ENCODE measurements at places on chromosomes 2 and 18.
A peak's percentile ranks its signal among the peaks of the same experiment; 100 is the strongest.

- DNase-seq, result peak; percentile 82
Observed at GRCh38 chr2:69565431-69565839, 78.1 kb downstream of the AAK1 start.

GRCh38 chr18:44473394-44474066, 207.2 kb upstream of the SETBP1 start:
- DNase-seq, result no peak

GRCh38 chr2:200455958-200456421, 53.9 kb downstream of the KCTD18 start:
- peak; percentile 73 for DNase-seq

DNA sequence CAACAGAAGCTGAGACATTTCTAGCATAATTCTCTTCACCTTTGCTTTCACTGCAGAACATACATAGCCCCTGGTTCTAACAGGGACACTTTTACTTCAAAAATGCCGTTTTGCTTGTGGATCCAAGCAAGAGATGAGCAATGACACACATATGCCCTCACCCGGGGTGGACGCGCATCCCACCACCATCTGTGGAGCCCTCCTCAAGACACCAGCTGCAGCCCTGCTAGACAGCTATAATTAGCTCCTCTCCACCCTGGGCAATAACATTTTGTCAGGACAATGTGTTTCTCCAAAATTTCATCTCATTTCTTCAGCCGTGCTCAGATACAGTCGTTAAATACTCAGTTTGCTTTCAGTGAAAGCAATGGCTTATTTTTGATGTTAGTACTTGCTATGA, 368.7 kb upstream of the RAB6C start:
- no peak for DNase-seq

- no peak for DNase-seq
Observed at GRCh38 chr2:162215162-162215561, 28.1 kb downstream of the FAP start.

DNA sequence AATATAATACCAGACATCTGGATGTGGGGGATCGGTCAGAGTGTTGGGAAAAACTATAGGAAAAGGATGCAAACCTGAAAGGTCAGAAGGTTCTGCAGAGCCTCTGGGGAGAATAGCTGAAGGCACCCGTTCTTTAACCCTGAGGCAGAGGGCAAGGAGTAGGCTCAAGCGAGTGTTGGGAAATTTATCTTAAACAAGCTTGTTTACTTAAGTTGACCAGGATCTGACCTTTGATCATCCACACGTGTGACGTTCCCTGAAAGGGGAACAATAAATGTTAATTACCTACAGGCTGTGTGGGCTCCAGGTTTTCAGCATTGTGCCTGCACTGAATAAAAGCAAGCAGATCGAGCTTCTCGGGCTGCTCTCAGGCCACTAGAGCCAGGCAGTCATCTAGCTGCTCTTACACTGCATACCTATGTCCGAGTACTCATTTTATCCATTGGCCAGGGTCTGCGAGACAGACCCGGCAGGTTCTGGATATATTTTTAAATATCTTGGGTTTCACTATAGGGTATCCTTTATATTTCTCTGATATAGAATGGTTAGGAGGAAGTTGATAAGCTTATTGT, 400.6 kb upstream of the CHST9 start:
- no peak for DNase-seq

GRCh38 chr2:7444626-7445025, 527.4 kb downstream of the RNF144A start:
- no peak for DNase-seq

DNA sequence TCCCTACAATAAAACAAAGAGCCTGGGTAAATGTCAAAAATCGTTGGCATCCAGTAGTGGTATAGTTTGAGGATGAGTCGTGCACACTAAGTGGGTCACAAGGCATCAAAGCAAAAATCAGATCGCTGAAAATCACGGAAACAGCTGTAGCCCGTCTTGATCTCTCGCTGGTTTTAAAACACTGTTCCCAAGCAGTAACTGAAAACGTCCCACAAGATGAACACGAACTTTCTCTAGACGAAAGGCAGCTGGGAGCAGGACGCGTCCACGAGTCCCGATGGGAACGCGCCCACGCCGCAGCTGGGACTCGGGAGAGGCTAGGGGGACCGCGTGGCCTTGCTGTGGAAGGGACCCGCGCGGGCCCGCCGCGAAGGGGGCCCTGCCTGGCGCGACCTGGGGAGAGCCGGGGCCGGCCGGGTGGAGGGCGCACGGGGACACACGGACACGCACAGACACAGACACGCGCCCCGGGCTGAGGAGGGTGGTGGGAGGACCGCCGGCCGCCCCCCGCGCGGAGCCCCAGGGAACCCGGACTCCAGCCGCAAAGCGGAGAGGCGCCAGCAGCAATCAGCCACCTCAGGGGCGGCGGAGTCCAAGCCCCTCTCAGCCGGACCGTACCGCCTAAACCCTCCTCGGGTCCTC, 651 bp downstream of the STK17B start:
- DNase-seq, result peak; percentile 56

- no peak for DNase-seq
Observed at GRCh38 chr2:939936-940601, 10.6 kb upstream of the SNTG2 start.

- DNase-seq, result no peak
Observed at GRCh38 chr2:26692897-26693849, 651 bp downstream of the KCNK3 start.

DNA sequence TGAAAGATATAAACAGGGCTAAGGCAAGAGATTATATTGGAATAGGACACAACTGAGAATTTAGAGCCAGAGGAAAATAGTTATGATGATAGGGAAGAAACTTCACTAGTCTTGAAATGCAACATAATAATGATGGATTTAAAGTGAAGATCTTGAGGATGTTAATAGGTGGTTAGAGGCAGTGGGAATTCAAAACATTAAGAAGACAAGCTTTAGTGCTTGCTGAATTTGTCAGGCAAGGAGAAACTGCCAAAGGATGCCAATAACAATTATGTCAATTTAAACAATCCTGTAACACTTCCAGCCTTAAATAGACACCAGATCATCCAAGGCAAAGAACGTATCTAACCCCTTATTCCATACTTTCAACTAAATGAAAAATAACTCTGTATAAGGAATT, 330.1 kb downstream of the ERBB4 start:
- DNase-seq, result no peak

- DNase-seq, result no peak
Observed at GRCh38 chr2:128195435-128195984, 104.5 kb downstream of the UGGT1 start.

DNA sequence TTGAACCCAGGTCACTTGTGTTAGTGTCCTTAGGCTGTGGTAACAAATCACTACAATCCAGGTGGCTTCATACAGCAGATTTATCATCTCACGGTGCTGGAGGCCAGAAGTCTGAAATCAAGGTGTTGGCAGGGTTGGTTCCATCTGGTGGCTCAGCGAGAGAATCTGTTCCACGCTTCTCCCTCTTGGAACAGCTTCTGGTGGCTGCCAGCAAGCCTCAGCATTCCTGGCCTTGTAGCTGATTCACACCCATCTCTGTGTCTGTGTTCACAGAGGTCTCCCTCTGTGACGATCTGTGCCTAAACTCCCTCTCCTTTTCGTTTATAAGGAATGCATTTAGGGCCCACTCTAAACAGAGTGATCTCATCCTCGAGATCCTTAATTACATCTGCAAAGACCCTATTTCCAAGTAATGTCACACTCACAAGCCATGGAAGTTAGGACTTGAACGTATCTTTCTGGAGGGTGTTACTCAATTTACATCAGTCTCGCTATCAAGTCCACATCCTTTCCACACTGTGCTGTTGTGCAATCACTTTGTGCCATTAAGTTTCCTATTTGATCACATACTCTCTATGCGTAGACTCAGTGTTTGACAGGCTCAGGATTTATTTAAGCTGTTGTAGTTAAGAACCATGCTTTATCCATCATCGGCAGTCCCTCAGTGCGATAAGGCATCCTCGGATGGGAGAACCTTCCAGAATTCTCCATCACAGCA, 164.4 kb downstream of the SOCS6 start:
- DNase-seq, result no peak

GRCh38 chr2:216829533-216829932, 30.3 kb downstream of the TNP1 start:
- DNase-seq, result no peak

DNA sequence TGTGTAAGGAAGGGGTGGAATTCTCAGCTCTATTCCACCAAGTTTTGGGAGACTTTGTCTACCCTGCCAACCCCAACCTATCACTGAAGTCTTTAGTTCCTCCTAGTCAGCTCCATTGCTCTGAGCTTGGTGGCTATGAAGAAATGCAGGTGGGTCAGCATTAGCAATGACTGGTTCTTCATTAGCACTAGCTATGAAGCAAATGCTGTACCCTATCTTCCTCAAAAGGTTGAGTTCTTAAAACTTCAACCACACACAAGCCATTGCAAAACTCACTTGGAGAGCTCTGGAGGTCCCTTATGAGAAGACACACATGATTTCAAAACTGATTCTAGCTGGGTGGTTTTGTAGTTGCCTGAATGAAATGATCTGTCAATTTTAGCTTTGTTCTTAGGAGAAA, 193.8 kb downstream of the IKZF2 start:
- DNase-seq, result no peak

- DNase-seq, result no peak
Observed at GRCh38 chr2:146363731-146364130, 1481.1 kb upstream of the ACVR2A start.

DNA sequence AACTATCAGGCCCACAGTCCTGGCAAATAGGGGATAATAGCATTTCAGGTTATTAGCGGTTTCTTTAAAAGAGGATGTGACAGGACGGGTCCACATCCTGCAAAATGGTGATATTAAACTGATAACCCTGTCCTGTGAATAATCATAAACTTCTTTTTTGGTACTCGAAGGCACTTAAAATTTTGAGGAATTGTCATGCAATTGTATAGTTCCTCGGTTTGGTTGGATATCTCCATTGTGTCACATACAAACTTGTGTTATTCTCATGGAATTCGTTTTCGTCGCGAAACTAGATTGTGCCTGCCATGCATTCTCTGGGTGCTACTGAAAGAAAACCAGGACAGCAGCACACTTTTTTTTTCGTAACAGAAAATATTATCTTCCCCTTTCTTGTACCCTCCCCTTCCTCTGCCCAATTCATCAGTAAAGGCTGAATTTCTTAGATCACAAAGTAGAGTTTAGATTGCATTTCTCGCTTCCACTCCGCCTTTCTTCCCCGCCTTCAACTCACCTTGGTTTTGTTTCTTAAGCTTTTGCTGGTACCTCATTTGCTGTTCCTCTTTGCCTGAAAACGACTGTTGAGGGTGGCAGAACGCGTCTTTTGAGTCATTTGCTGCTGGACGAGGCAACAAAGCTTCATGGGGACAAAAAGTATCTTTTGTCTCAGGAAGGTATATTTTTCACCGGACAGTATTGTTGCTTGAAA, 1.3 kb downstream of the CERS6 start:
- DNase-seq, result peak; percentile 35

DNA sequence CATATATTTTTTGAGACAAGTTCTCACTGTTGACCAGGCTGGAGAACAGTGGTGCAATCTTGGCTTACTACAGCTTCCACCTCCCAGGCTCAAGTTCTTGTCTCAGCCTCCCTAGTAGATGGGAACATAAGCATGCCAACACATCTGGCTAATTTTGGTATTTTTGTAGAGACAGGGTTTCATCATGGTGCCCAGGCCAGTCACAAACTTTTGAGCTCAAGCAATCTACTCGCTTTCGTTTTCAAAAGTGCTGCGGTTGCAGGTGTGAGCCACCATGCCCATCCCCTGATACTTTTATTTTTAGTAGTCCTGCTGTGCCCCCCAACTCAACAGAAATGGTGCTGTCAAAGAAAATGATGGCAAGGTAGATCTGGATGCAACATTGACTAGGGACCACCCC, 1127.3 kb downstream of the SUCLG1 start:
- no peak for DNase-seq

- DNase-seq, result no peak
Observed at GRCh38 chr2:227890495-227891079, 19.2 kb downstream of the DAW1 start.

DNA sequence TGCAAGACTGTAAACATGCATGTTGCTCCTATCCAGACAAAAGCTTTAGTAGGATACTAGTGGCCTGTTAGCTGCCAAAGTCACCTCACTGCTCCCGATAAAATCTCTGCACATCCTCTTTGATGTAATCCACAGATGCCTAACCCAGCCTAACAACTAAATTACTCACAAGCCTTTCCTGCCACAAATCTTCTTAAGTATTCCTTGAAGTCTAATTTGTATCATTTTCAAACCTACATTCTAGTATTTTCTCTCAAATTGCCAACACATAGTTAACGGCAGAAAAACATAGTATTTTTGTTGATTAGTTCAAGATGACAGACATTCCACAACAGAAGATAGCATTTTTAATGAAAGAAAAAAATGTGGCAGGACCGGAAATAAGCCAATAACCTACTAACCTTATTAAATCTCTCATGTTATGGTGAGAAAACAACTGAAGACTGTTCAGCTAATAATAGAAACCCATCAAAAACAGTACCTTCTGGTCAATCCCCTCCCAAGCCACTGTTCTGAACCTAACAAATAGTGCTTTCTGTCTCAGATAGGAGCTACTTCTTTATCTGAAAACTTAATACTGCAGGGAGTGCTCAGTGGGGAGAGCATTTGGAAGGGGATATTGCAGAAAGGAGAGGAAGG, at the start of gene MPP4:
MPP4 (minus strand) TSS at position 57 of the 639 bp plus-strand sequence. CDS start 4,690 bp downstream, outside the sequence.
- DNase-seq, result no peak

DNA sequence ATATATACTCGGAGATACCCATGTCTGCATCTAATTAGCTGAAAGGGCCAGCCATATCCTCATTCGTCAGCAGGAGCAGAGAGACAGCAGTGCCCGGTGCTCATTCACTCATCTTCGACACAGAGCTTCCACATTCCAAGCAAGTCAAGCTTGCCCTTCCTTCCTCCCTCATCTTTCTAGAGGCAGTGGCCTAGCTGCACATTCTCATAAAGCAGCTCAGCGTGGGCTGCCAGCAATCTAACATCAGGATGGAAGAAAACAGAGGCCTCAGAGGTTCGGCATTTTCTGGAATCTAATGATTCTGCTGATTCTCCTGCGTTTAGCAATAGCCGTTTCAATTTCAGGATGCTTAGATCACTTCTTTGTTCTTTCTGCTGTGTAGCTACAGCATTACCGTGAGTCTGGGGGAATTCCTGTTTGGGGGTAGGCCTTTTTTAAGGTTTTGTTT, 68.8 kb downstream of the CLHC1 start:
- DNase-seq, result no peak

GRCh38 chr2:160411167-160411566, 82.4 kb downstream of the RBMS1 start:
- peak; percentile 63 for DNase-seq

Measured in activated naive CD4-positive, alpha-beta T cell treated with anti-CD3 and anti-CD28 coated beads for 36 hours (primary cell).